Esophagus squamous epithelium (tissue), 5 donors: ENCODE measurements at places on chromosomes 6 and 20. TPM values are rescaled to one million over a fixed set of nuclear protein-coding genes. Genes with fewer than 3 reads are reported as not detected.
A peak's percentile ranks its signal among the peaks of the same experiment; 100 is the strongest.

PLTP gene
- total RNA-seq: 5.9 TPM

DNA sequence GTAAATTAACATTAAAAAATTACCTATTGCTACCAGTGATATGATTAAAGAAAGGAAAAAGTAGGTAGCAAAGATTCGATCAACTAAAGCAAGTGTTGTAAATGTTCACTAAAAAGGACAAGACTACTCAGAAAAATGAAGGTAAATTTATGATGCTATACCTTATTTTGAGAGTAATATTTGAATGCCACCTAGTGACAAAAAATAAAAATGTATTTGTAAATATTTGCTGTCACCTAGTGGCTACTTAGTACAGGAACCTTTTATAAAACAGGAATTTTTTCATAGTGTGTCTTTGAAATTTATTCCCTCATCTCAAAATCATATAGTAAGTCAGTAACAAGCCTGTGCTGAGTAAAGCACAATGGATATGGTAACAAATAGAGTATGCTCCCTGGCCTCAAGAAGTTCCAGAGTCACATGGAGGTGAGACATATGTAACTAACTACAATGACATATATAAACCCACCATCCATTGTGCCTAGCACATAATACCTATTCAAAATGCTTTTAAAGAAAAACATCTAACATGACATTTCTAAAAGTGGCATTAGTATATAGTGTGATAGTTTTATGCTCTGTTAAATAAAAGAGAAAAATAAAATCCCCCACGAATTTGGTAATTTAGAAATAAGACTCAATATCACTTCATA lies 193.1 kb upstream of the SIM1 start:
- DNase-seq: no peak
- H3K4me1 ChIP-seq: no peaks in the 10 kb centered on the region
- no peak overlapping the region for H3K4me3 ChIP-seq
- H3K27ac ChIP-seq: no peak overlapping the region
- H3K27me3 ChIP-seq: no peaks in the 10 kb centered on the region

- DNase-seq: no peak
- no peaks in the 10 kb centered on the region for H3K27me3 ChIP-seq
- H3K27ac ChIP-seq: no peak overlapping the region
- no peaks in the 10 kb centered on the region for H3K36me3 ChIP-seq
- no peak overlapping the region for H3K4me3 ChIP-seq
Observed at GRCh38 chr20:11902285-11902697, 15.4 kb upstream of the BTBD3 start.

DNA sequence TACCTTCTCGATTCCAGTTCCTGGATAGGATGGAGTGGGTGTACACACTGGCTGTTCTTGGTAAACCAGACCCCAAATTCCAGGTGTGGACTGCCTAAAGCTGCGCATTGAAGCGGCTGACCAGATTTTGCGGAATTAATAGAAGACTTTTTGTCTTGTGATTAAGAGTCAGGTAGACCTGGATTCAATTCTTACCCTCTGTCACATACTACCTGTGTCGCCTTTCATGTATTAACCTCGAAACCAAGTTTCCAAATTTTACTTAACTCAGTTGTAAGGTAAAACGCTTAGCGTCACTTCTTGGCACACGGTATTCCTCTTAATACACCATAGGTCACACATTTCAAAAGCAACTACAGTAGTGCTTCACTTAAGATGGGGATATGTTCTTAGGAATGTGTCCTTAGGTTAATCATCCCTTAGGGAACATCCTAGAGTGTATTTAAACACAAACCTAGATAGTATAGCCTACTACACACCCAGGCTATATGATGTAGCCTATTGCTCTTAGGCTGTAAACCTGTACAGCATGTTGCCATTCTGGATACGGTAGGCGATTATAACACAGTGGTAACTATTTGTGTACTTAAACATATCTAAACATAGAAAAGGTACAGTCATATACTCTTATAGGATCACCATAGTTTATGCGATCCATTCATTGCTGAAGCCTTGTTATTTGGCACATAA lies 733 bp upstream of the GOPC start:
- peaks cover 18% of the 10 kb centered on the region for H3K4me1 ChIP-seq
- peak overlapping the region; percentile 82 for H3K27ac ChIP-seq
- H3K27me3 ChIP-seq: no peaks in the 10 kb centered on the region
- DNase-seq: no peak

DNA sequence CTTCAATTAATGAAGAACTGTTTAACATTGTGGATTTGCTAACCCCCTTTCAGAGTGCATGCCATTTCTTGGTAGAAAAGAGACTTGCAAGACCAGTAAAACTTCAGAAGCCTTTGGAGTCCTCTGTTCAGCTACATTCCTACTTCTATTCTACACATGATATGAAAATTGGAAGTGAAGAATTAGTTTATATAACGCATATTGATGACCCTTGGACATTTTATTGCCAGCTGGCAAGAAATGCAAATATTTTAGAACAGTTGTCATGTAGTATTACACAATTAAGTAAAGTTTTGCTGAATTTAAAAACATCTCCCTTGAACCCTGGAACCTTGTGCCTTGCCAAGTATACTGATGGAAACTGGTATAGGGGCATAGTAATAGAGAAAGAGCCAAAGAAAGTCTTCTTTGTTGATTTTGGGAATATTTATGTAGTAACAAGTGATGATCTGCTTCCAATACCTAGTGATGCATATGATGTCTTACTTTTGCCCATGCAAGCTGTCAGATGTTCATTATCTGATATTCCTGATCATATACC lies 3.3 kb downstream of the TDRD6 start:
- H3K27ac ChIP-seq: no peak overlapping the region
- no peak for DNase-seq
- no peaks in the 10 kb centered on the region for H3K27me3 ChIP-seq
- no peaks in the 10 kb centered on the region for H3K36me3 ChIP-seq
- H3K4me3 ChIP-seq: no peak overlapping the region

GRCh38 chr6:150681578-150682395 lies 82.1 kb downstream of the PLEKHG1 start:
- no peaks in the 10 kb centered on the region for H3K27me3 ChIP-seq
- peaks cover 48% of the 10 kb centered on the region for H3K4me1 ChIP-seq
- no peak overlapping the region for H3K4me3 ChIP-seq
- peak overlapping the region; percentile 63 for H3K27ac ChIP-seq
- no peak for DNase-seq

- H3K27me3 ChIP-seq: no peaks in the 10 kb centered on the region
- peaks cover 11% of the 10 kb centered on the region for H3K4me1 ChIP-seq
- no peaks in the 10 kb centered on the region for H3K36me3 ChIP-seq
- H3K27ac ChIP-seq: peak overlapping the region; percentile 34
Observed at GRCh38 chr20:9276966-9277468, 208.1 kb downstream of the PLCB4 start.

GRCh38 chr20:1876975-1877608 lies 18.1 kb upstream of the SIRPA start:
- DNase-seq: no peak
- no peaks in the 10 kb centered on the region for H3K36me3 ChIP-seq
- H3K27me3 ChIP-seq: no peaks in the 10 kb centered on the region

DNA sequence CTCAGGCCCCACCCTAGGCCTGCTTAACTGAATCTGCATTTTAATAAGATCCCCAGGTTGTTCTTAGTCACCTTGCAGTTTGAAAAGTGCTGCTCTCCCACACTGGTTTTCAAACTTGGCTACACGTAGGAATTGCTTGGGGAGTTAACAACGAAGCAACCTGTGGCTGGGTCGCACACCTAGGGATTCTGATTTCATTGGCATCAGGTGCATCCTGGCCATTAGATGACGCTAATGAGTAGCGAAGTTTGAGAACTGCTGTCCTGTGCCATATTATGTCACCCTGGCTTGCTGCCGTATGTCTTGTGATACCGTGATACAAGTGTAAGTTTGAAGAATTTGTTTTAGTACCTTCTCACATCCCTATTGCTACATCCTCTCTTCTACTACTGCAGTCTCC lies 28.2 kb upstream of the FUCA2 start:
- no peaks in the 10 kb centered on the region for H3K27me3 ChIP-seq
- H3K4me3 ChIP-seq: no peak overlapping the region
- DNase-seq: no peak
- H3K4me1 ChIP-seq: peaks cover 9% of the 10 kb centered on the region
- H3K27ac ChIP-seq: no peak overlapping the region
- H3K36me3 ChIP-seq: no peaks in the 10 kb centered on the region
